ENCODE measurements at places on chromosomes 16 and 17. TPM values are rescaled to one million over a fixed set of nuclear protein-coding genes. Genes with fewer than 3 reads are reported as not detected.

- peaks cover 56% of the 10 kb centered on the region for H3K4me1 ChIP-seq
- DNase-seq, result no peak
- no peak overlapping the region for H3K4me3 ChIP-seq
- H3K27ac ChIP-seq, result no peak overlapping the region
Measured at GRCh38 chr17:57608369-57609124, 136.6 kb downstream of the CCDC182 start.

- no peaks in the 10 kb centered on the region for H3K27me3 ChIP-seq
- no peaks in the 10 kb centered on the region for H3K36me3 ChIP-seq
- no peak overlapping the region for H3K27ac ChIP-seq
- no peak overlapping the region for H3K4me3 ChIP-seq
- no peak for DNase-seq
- H3K4me1 ChIP-seq, result peaks cover 7% of the 10 kb centered on the region
Measured at GRCh38 chr17:78306913-78307312, 53.0 kb downstream of the SOCS3 start.

DNA sequence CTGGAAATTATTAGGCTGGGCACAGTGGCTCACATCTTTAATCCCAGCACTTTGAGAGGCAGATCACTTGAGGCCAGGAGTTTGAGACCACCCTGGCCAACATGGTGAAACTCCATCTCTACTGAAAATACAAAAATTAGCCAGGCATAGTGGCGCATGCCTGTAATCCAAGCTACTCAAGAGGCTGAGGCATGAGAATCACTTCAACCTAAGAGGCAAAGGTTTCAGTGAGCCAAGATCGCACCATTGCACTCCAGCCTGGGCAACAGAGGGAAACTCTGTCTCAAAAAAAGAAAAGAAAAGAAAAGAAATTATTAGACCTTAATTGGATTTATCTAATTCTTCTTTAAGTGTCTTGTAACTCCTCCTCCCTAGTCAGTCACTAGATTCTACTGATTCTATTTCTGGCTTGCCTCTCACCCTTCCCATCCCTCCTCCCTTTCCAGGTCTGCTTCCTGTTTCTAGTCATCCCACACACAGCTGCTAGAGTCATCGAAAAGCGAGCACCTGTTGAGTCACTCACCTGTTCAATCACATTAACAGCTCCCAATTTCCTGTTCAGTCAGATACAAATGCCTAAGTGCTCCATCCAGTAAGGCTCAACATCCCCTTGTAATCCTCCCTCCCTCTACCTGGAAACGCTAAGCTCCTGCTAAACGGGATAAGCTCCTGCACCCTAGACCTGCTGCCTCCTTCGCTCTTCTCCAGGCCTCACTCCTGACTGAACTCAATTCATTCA, 34.6 kb downstream of the ERN1 start:
- H3K27me3 ChIP-seq, result no peaks in the 10 kb centered on the region
- no peak for DNase-seq
- H3K27ac ChIP-seq, result no peak overlapping the region
- H3K36me3 ChIP-seq, result peaks cover 8% of the 10 kb centered on the region

DNA sequence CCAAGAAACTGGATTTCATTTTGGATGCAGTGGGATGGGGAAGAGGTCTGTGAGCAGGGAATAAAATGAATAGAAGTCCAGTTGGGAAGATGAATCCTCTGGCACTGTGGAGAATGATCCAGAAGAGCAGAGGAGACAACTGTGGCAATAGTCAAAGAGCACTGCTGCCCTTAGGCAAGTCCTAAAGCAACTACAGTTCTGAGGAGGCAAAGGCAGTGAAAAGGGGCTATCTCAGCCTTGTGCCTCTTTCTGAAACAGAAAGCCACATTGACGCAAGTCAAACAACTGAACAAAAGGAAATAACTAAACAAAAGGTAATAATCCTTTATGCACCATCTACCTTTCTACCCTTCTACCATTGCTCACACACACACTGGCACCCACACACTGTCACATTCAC, 238.0 kb upstream of the AXIN2 start:
- DNase-seq, result no peak
- no peaks in the 10 kb centered on the region for H3K27me3 ChIP-seq
- no peak overlapping the region for H3K27ac ChIP-seq

The FNDC8 gene
- not detected for total RNA-seq

The SOX9 gene
- total RNA-seq, result 43.2 TPM

The AURKB gene
- 37.4 TPM for total RNA-seq

The KRT23 gene
- total RNA-seq, result 2.8 TPM

The ADAD2 gene
- not detected for total RNA-seq

The PRDM7 gene
- total RNA-seq, result not detected

Data from mesothelial cell of epicardium (in vitro differentiated cells).